ENCODE measurements at places on chromosomes 1 and 21.

GRCh38 chr1:213680677-213681325 lies 307.0 kb upstream of the PROX1 start:
- no peak for DNase-seq

GRCh38 chr21:23463365-23463764 lies 2143.9 kb downstream of the MRPL39 start:
- no peak for DNase-seq

- DNase-seq: no peak
Observed at GRCh38 chr1:84174051-84174556, 30.0 kb downstream of the PRKACB start.

DNA sequence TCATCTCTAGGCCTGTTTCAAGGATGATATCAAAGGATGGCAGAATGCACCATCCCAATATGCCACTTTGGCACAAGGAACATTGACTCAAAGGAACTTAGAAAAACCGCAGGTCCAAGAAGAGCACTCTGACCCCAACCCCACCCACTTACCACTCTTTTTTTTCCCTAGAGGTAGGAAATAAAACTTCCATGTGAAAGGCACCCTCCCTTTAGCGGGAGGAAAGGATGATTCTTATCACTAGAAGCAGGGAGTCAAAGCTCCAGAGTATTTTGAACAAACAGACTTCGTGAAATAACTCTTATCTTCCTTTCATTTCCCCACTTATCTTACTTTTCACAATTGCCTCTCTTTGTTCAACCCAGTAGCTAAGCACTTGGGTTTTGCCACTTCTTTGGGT lies 22.2 kb downstream of the PSMG1 start:
- DNase-seq: no peak

DNA sequence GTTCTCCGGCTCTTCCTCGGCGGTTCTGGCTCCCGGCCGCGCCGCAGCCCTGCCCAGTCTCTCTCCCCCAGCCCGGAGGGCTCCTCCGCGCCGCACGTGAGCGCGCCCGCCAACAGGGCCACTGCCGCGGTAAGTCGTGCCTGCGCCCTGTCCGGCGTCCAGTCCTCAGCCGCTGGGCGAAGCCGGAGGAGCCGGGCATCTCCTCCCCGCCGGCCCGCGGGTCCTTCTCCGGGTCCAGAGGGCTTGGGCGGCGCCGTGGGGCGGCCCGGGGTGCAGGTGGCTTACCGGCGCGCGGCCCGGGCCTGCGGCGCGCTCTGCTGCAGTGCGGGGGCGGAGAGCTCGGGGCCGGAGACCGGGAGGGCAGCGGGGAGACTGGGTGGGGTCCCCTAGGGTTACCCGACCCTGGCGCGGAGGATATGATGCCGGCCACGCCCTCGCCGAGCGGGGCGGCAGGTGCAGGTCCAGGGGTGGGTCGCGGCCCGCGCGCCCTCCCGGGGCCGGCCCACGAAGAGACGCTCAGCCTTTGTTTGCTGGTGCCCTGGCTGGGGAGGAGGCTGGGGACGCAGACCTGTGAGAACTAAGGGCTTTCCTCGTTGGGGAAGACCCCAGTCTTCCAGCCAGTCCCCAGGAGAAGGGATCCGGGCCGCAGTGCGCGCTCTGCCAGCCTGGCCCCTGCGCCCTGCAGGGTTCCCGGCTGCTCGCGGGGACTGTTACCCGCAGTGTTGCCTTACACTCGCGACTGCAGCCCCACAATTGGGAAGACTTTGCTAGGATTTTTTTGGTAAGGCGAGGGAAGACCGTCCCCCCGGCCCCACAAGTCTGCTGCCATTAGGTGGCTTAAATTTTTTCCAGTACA lies at the start of gene DOP1B:
Gene DOP1B, plus strand, starts transcription at position 10 of the 856 bp plus-strand sequence. CDS start 7,910 bp downstream, outside the sequence.
- peak; percentile 18 for DNase-seq

DNA sequence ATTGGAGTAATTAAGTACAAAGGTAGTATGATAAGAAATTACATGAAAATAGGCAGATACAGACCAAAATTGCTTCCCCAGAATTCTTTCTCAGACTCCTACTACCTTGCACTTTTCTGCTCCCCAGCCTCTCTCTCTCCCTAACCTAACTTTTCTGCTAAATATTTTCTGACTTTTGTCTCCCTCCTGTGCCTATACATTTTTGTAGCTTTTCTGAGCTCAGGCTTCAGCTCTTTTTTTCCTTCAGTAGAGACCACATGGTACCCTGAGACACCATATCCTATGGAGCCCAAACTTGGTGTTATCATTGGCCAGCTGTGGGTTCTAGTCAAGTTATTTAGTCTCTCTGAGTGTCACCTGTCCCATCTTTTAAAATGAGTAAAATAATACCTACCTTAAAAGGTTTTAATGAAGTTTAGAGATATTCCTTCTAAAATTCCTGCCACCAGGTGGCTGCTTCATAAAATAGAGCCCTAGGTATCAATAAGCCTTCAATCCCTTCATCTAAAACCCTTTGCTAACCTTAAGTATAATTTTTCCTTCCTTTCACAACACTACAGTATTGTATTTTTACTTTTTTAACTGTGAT lies 237.6 kb upstream of the DUSP10 start:
- DNase-seq: no peak

GRCh38 chr1:4046836-4047461 lies 146.9 kb upstream of the C1orf174 start:
- no peak for DNase-seq

DNA sequence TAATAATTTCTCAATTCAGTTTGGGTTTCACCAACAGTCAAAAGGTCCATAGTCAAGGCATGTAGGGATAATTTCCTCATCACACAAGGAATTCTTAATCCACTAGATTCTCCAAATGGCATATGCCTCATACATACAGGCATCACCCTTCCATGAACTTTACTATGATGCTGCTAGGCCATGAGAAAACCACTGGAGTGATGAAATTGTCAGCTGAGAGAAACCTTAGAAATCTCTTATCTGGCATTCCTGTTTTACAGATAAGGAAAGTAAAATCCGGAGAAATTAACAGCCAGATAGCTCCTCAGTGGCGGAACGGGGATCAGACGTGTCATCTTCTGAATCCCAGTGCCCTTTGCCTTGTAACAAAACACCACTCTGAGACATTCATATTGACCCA lies 274.4 kb downstream of the NTNG1 start:
- no peak for DNase-seq

- no peak for DNase-seq
Observed at GRCh38 chr1:168570652-168571051, 5.8 kb upstream of the XCL1 start.

DNA sequence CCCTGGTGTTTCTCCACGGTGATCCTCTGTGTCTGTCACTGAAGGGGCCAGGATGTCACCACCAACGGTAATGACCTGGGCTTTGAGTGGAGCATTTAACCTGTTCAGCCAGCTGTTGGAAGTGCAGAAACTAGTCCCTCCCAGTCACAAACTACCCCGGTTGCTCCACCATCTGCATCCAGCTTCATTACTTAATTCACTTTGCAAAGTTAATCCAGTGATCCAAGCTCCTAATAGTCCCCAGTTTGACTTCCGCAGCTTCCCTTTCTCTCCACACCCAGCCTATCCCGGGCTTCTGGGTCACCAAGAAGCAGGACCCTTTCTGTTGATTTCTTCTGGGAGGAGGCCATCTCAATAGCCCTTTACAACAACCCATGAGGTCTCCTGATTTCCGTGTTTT lies 63.5 kb downstream of the MDM4 start:
- DNase-seq: no peak

- no peak for DNase-seq
Observed at GRCh38 chr1:168972887-168973286, 133.6 kb upstream of the ATP1B1 start.

DNA sequence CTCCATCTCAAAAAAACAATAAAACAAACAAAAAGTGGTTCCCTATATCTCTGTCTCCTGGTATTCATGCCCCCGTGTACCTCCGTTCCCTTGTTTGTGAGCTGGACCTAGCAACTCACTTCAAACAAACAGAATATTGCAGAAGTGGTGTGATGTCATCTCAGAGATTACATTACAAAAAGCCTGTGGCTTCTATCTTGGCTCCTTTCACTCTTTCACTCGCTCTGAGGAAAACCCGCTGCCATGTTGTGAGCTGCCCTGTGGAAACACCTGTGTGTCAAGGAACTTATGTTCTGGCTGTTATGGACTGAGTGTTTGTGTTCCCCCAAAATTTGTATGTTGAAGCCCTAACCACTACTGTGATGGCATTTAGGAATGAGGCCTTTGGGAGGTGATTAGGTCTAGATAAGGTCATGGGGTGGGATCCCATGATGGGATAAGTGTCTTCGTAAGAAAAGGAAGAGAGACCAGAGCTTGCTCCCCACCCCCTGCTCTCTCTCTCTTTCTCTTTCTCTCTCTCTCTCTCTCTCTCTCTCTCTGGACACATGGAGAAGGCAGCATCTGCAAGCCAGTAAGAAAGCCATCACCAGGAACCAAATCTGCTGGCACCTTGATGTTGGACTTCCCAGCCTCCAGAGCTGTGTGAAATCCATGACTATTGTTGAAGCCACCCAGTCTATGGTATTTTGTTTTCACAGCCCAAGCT lies 7.4 kb upstream of the HYI start:
- DNase-seq: no peak

DNA sequence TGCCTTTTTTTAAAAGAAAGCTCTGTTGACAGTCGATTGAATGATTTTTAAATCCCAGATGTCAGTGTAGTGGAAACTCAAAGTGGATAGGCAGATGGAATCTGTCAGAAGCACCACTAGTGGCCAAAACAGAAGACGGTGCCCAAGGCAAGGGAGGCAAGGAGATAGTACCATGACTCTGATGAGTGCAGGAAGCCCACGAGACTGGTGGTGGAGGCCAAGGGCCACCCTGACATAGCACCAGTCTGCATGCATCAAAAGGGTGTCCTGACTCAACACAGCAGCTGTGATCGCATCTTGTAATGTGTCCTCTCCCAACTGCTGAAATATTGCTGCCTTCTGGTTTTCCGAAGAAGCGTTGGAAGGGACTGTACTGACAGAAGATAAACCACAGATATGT lies 124.1 kb upstream of the PAPPA2 start:
- no peak for DNase-seq

DNA sequence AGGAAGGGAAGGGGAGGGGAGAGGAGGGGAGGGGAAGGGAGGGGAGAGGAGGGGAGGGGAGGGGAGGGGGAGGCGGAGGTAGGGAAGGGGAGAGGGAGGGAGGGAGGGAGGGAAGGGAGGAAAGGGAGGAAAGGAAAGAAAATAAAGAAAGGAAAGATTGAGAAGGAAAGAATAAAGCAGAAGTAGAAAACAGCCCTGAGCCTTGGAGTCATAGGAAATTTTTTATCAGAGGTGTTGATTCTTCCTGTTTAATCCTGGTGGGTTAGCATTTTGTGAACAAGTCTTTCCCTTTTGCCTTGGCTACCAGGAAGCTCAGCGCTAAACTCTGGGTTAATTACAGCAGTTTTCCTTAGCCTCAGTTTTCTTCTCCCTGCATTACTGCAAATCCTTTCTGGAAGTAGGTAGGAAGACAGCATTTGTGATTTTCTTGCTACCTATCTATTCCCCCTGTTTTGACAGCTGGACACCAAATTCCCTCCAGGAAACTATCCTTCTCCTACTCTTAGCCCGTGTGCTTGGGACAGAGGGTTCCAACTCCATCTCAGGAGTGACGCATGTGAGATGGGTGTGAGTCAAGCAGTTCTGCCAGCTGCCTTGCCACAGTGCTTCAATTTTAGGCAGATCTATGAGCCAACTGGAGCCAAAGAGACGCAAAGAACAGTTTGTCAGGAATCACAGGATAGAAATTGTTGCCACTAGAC lies 26.9 kb downstream of the TOMM20 start:
- no peak for DNase-seq

DNA sequence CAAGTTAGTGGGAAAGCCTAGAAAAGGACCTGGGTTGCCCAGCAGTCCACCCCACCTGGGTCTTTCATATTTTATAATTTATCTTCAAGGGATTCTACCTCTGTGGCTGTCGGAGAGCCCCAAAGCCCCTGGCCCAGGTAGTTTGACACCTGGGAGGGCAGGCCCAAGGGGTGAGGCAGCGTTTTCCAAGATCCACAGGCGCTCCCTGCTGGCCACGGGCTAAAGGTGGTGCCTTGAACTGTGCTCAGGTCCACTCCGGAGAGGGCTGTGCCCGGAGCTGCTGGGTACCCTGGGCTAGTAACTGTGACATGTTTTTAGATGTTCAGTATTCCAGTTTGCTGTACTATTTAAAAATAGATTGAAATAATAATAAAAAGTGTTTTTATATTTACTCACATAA lies 37.2 kb upstream of the CRNN start:
- DNase-seq: no peak

DNA sequence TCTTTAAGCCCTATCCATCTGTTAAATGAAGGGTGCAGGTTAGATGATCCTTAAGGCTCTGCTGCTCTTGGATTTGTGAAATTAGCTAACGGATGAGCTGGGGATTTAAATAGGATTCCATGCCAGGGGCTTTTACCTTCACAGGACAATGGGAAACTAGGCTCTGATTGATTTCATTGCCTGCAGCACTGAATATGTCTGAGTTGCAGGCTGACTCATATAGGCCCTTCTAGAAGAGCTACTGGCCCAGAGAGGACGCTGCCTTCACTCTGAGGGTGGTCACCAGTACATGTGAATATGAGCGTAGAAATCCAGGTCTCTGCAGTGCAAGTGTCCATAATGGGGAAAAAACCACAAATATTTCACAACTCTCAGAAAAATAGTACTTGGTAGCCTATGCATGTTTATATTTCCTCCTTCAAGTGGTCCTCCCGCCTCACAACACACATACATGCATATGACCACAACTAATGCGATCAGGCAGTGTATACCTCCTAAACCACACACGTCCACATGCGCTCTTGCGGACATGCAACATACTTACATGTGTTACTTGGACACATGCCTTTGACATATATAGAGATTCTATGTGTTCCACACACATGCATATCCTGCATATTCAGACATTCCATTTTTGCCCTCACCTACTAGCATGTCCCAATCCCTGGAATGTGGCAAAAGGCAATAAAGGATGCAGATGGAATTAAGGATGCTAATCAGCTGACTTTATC lies 233.8 kb upstream of the JUN start:
- no peak for DNase-seq

DNA sequence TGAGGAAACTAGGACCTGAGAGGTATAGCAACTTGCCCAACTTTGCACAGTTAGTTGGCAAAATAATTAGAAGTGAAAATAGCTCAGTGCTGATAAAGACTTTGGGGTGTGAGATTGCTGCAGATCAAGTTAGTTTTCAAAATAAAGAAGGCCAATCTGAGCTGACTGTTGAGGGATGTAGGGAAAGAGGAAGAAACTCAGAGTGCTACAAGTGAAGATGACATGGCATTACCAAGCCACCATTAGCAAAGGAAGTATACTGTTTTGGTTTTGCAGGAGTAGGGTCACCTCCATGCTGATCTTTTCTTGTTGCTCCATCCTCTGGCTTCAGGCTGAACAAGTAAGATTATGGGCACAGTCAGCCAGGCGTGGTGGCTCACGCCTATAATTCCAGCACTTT lies 78.7 kb upstream of the ADAM30 start:
- no peak for DNase-seq

GRCh38 chr1:44377925-44378784 lies 23.1 kb upstream of the ERI3 start:
- DNase-seq: peak; percentile 40

DNA sequence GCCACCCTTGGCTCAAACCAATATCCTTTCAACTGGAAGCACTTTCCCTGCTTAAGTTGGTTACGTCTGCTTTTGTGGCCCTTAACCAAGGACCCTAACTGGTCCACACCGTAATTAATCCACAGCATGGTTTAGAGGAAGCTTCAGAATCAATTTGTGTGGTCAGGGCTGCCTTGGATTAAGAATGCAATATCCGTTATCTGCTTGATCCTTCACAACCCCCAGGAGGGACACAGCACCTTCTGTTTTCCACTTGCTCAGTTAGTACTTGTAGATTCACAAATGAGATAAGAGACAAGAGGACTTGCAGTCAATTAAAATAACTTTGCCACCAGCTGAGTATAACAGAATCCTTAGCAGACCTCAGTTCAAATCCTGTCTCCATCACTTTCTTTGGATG lies 56.9 kb upstream of the LRP8 start:
- DNase-seq: no peak

Data from activated T-cell treated with anti-CD3 and anti-CD28 coated beads, Interleukin-2, amount 50 U/mL, for 4 hours (primary cell).